Femur (tissue), 1 donor: ENCODE measurements at places on chromosomes 12 and 14.

- no peak for DNase-seq
Observed at GRCh38 chr14:69980457-69981425, 101.5 kb downstream of the SMOC1 start.

GRCh38 chr14:72332046-72332445, 399.8 kb downstream of the RGS6 start:
- peak; percentile 69 for DNase-seq

DNA sequence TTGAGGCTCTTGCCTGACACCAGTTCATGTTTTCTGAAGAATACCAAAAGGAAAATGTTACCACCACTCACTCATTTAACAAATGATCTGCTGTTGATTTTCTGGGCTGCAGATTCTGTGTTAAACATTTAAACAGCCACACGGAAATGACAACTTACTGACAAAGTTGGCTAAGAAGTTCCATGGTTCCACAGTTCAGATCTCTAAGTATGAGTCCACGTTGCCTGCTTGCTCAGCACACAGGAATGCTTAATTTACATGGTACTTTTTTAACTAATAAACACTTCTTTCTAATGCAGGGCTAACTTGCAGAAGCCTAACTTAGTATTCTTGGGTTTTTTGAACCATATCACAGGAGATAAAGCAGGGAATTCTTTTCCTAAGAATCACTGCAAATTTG, 34.7 kb downstream of the PTGER2 start:
- no peak for DNase-seq

- no peak for DNase-seq
Observed at GRCh38 chr14:21206753-21207684, 51.2 kb upstream of the OR5AU1 start.

DNA sequence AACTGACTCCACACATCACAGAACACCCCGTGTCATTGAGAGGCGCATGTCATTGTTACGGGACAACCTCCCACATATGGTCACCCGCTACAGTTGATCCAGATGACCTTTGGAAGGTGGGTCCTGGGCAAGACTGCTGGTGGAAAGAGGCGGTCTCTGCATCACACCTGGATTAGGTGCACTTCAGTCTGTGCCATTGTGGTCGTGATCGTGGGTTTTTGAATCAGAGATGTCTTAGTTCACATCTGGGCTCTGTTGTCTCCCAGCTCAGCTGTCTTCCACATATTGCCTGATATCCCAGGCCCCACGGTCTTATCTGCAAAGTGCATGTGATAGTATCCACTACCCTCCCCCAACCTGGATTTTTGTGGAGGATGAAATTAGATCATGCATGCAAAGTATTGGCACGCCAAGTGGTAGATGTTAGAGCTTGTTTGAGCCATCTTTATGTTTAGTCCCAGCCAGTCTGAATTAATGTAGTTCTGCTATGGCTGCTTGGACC, 208.7 kb upstream of the FOXN3 start:
- no peak for DNase-seq

DNA sequence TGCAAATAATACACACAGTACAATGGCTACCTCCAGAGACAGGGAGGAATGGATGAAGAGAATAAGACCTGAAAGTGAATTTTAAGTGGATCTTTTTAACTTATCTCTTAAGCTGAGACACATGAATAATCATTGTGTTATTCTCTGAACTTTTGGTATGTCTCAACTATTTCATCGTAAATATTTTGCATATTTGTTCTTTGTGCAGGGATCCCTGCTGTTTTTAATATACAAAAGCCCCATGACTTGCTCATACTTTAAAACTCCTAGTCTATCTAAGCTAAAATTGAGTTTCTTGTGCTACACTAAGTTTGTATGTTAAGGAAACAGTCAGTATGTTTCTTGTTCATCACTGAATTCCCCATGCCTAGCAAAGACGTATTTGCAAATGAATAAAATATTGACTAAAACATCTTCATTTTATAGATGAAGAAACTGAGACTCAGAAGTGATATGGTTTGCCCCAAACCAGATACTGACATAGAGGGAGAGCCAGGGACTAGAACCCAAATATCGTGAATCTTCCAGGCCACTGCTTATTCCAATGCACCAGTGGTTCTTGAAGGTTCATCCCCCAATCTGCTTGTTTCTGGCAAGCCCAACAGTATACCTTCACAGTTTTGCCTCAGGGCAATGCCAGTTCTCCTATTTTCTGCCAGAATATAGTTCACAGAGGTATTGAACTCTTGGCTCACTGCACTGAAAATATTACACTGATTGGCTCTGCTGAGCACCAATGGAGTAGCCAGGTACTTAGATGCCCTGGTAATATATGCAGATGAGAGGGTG, 356.9 kb downstream of the MED13L start:
- no peak for DNase-seq

- DNase-seq = no peak
Observed at GRCh38 chr14:96243785-96244184, 12.2 kb upstream of the BDKRB1 start.

DNA sequence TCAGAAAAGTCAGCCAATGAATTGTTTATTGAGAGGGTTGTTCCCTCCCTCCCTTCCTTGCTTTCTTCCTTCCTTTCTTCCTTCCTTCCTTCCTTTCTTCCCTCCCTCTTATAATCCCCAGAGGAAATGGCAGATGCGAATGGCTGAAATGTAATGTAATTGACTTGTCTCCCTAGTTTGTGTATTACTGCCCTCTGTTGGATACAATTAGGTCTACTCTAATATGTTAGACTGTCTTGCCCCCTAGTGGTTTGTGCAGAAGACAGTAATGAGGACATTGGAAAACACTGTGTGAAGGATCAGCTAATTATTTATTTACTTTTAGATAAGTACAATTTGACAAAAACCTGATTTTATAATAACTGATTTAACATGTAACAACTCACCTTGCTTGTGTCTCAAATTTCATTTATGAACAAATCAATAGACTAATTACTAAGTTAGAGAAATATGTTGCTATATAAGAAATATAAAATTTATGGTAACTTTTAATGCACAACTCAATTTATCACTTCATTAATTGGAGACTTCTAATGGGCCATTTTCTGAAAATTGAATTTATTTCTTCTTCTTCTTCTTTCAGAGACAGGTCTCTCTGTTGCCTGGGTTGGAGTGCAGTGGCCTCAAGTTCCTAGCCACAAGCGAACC, 229.8 kb upstream of the LRIG3 start:
- no peak for DNase-seq

DNA sequence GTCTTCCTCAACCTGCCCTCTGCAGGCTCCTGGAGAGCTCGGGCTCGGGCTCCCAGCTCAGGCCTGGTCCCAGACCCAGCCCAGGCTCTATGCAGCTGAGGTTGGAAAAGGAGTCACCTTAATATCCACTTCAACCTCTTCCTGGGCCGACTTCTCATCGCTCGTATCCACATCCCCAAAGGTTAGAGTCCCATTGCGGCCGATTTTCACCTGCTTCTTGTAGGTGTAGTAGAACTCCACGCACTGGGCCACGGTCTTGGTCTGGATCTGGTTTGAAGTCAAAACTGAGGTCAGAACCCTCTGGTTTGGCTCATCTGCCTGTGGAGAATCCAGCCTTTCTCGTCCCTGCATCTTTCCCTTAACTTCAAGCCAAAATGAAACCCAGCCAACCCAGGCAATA, 8.4 kb upstream of the PNMA1 start:
- no peak for DNase-seq
